ENCODE measurements at places on chromosomes 7 and 10.

DNA sequence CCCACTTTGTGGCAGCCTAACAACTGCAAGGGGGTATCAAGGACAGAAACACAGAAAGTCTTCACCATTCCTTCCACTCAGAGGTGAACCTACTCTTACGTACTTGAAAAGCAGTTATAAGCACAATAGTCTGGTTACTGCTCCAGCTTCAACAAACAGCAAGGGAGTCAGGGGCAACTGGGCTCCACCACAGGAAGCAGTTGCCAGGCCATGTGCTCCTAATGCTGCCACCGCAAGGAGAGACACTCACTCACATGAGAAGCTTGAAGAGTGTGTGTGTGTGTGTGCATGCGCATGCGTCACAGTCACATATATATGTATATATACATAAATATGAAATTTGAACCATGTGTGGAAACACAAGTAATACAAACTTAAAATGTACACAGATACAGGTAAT lies 65.5 kb downstream of the GRB10 start:
- DNase-seq = no peak

DNA sequence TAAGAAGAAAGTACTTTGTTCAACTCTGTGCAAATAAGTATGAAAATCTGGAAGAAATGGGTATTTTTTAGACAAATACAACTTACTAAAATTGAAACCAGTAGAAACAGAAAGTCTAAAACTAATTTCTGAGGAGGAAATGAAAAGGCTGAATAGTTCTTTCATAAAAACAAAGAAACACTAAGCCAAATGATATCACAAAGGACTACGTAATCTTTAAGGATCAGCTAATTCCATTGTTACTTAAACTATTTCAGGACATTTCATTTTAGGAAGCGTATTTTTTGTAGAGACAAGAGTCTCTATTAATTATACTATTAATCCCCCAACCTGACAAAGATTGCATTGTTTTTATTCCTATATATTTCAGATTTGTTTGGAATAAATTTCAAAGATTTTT lies 11.2 kb upstream of the CCSER2 start:
- no peak for DNase-seq

GRCh38 chr10:19979628-19980027 lies 163.4 kb downstream of the PLXDC2 start:
- DNase-seq = no peak

DNA sequence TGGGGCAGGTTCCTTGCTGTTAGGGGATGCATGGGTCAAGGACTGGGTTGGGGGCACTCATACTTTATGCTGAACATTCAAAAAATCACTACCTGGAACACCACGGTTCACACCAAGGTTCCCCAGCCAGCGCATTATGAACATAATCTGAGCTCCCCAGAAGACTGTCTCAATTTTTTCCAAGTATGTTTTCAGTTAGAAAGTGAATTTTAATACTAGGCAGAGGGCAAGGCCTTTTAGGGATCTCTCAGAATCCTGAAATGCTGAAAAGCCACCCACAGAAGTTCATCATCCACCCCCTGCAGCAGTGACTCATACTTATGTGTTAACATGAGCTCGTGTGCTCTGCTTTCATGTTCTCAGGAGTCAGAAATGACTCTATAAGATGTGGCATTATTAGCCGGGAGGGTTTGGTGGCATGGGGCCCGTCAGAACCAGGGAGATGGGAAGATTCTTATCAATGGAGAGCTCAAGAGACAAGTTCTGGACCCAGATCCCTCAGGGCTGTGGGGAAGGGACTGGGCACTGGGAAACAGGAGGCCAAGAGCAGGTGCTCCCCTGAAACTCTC lies 185.2 kb upstream of the ITGB1 start:
- no peak for DNase-seq

DNA sequence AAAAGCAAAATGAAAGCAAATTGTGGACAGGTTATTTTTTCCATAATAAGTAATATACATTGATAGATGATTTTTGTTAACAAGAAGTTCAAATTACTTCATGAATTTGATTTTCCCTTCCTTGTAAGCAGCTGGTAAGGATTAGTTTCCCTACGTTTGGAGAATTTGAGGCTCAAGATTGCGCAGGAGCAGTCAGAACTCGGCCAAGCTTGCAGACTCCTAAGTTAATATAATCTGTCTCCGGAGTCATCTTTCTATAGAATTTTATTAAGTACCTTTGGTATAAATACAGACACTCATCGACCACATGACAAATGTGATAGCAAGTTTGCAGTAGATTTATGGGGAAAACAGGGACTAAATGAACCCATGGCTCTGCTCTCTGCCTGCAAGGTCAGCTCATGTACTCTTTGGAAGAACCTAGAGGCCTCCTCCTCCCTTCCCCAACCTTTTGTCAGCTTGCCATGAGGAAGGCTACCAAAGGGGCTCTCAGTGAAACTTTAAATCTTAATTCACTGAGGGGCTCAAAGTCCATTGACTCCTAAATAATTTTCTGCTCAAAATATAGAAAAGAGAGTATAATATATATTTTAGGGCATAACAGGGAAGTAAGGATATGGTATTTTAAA lies 89.2 kb upstream of the CTTNBP2 start:
- no peak for DNase-seq

DNA sequence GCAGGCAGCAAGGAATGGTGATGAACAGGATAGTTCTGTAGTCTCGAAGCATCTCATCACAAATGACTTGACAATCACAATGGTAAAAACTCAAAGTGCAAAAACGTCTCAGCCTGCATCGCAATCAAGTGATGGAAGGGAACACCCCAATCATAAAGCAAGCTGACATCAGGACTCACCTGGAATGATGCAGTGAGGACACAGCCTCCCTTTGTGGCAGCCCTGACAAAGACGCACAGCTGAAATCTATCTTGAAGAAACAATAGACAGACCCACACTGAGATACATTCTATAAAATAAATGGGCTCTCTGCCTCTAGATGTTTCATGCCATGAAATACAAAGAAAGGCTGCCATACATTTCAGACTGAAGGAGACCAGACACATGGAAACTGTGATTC lies 748.0 kb upstream of the IGFBP3 start:
- no peak for DNase-seq

- DNase-seq = no peak
Observed at GRCh38 chr7:81420526-81421226, 349.2 kb downstream of the HGF start.

- no peak for DNase-seq
Observed at GRCh38 chr7:39349452-39350123, 216.6 kb upstream of the YAE1 start.

GRCh38 chr10:22712956-22713852 lies 1.2 kb downstream of the PIP4K2A start:
- DNase-seq = peak; percentile 52

DNA sequence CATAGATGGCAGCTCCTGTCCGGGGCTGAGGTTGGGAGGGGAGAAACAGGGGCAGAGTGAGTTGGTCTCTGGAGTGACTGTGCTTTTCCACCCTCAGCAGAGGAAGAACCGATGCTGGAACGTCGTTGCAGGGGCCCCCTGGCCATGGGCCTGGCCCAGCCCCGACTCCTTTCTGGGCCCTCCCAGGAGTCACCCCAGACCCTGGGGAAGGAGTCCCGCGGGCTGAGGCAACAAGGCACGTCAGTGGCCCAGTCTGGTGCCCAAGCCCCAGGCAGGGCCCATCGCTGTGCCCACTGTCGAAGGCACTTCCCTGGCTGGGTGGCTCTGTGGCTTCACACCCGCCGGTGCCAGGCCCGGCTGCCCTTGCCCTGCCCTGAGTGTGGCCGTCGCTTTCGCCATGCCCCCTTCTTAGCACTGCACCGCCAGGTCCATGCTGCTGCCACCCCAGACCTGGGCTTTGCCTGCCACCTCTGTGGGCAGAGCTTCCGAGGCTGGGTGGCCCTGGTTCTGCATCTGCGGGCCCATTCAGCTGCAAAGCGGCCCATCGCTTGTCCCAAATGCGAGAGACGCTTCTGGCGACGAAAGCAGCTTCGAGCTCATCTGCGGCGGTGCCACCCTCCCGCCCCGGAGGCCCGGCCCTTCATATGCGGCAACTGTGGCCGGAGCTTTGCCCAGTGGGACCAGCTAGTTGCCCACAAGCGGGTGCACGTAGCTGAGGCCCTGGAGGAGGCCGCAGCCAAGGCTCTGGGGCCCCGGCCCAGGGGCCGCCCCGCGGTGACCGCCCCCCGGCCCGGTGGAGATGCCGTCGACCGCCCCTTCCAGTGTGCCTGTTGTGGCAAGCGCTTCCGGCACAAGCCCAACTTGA lies 2.7 kb downstream of the REPIN1 start:
- DNase-seq = no peak
